ENCODE measurements at places on chromosomes 16 and 17.

DNA sequence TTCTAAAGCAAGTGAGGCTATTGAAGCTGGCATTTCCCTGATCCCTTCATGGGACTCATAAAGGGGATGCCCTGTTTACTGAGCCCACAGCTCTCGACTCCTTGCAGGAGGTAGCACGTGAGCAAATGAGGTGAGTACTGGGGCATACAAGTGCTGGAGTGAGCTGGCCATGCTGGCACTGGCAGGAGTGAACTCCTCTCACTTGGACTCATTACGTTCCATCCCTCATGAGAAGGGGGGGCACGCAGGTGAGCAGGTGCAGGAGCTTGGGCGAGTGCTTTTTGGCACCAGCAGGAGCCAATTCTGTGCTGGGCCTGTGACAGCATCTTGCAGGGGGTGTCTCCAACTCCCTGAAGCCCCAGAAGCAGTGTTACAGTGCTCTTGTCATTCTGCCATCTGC, 337.1 kb upstream of the CA10 start:
- DNase-seq = no peak

GRCh38 chr17:47902039-47902744, 6.2 kb downstream of the SP2 start:
- no peak for DNase-seq

GRCh38 chr16:881219-882097, 80.9 kb upstream of the GNG13 start:
- no peak for DNase-seq

DNA sequence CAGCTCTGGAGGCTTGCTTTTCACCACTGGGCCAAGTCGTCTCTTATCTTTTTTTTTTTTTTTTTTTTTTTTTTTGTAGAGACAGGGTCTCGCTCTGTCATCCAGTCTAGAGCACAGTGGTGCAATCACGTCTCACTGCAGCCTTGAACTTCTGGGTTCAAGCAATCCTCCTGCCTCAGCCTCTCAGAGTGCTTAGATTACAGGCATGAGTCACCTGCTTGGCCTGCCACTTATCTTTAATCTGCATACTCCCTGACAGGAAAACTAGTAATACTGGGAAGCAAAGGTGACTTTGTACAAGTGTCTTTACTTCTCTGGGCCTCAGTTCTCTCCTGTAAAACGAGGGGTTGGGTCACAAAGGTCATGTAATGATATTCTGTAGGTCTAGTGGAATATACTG, 15.0 kb downstream of the NTN1 start:
- DNase-seq = no peak

DNA sequence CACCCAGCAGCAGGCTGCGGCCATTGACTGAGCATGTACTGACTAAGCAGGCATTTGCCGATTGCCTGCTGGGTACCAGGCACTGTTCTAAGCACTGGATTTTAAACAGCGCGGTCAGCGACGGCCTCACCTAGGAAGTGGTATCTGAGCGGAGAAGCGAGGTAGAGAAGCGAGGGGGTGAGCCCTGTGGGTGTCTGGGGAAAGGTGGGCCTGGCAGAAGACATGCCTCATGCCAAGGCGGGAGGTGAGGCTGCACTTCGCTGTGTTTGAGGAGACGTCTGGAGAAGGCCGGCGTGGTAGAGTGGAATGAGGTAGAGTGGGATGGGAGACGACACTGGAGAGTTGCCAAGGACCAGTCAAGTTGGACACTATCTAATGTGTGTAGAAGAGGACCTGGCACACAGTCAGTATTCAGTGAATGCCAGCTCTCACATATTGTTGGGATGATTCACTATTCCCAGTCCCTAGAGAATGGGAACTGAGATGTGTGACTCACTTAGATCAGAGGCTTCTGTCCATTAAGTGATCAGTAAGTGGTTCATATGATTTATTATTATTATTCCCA, 14.4 kb downstream of the SYCE1L start:
- DNase-seq = no peak

DNA sequence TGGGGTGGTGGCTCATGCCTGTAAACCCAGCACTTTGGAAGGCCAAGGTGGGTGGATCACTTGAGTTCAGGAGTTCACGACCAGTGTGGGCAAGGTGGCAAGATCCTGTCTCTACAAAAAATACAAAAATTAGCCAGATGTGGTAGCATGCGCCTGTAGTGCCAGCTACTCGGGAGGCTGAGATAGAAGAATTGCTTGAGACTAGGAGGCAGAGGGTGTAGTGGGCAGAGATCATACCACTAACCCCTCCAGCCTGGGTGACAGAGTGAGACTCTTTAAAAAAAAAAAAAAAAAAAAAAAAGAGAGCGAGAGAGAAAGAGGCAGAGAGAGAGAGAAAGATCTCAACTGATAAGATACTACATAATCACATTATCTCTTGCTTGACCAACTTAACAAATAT, 45.9 kb downstream of the KANSL1 start:
- no peak for DNase-seq

GRCh38 chr17:5672815-5673430, 88.6 kb upstream of the NLRP1 start:
- DNase-seq = no peak

- no peak for DNase-seq
Measured at GRCh38 chr16:588639-588888, 1.3 kb upstream of the RAB40C start.

DNA sequence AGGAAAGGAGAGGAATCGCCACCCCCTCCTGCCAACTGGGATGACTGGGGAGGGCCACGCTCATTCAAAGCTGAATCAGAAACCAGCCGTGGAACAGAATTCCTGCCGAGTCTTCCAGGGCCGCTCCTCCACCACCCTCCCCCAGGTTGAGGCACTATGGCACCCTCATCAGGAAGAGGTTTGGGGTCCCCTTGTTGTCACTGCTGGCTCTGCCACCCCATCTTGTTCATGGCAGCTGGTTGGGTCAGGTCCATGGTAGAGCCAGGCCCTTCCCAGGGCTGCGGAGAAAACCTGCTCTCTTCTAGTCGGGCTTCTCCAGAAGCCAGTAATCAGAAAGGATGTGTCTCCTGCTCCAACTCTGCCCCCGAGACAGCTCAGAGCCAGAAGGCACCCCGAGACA, 41.8 kb downstream of the KCNJ12 start:
- no peak for DNase-seq

DNA sequence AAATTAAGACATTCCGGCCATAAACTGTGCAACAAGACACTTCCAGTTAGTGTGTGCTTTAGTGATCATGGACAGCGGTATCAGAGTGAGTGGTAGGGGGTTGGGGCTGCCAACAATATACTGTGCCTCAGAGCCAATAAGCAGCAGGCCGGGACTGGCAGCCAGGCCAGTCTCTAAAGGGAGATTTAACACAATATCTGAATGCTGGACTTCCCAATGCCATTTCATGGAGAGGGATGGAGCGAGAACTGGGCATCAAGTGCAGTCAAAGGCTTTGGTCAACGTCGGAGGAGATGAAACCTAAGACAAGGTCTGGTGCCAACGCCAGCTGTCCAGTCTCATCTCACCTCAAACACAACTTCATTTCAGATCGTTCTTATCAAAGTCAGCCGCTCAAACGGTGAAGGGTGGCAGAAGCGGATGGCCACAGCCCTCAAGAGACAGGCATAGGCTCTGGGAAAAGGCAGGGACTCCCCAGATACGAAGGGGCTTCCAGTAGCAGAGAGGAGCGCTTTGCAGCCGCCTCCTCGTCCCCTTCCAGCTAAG, 935 bp downstream of the USP32 start:
- no peak for DNase-seq

GRCh38 chr17:39667262-39667944, 850 bp upstream of the PNMT start:
- no peak for DNase-seq

DNA sequence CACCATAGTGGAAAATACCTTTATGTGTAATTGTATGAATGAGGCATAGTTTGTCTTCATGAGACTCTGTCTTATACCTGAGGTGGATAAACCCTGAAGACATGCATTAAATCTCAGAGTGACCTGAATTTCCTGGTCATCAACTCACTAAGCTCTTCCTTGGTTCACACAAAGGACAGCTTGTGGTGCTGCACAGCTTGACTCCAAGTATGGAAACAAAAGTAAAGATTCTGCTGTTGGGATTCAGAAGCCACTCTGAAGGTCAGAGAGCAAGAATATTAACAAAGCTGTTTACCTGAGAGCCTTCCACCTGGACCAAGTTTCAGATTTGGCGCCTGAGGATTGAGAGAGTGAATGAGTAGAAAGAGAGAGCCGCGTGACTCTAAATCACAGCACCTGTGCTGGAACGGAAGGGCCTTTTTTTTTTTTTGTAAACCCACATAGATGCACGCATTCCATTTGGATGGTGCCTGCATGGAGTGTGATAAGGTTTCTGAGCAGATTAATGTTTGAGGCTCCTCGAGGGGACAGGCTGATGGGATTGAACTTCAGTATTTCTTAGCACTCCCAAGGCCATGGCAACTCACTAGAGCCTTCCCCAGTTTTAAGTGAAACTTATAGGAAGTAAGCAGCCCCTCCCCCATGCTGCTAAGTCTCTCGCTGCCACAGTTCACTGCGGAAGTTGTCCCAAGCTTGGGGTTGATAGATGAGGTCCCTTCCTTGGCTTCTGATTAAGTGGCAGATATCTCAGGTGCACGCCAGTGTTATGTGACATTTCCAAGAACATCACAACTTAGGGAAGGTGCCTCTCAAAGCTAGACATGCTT, 28.7 kb downstream of the CALB2 start:
- no peak for DNase-seq

- DNase-seq = no peak
Measured at GRCh38 chr17:70622368-70623260, 453.3 kb downstream of the KCNJ2 start.

GRCh38 chr16:72612256-72612655, 435.7 kb downstream of the ZFHX3 start:
- no peak for DNase-seq

- DNase-seq = no peak
Measured at GRCh38 chr16:2482708-2483534, 8.0 kb downstream of the TBC1D24 start.

DNA sequence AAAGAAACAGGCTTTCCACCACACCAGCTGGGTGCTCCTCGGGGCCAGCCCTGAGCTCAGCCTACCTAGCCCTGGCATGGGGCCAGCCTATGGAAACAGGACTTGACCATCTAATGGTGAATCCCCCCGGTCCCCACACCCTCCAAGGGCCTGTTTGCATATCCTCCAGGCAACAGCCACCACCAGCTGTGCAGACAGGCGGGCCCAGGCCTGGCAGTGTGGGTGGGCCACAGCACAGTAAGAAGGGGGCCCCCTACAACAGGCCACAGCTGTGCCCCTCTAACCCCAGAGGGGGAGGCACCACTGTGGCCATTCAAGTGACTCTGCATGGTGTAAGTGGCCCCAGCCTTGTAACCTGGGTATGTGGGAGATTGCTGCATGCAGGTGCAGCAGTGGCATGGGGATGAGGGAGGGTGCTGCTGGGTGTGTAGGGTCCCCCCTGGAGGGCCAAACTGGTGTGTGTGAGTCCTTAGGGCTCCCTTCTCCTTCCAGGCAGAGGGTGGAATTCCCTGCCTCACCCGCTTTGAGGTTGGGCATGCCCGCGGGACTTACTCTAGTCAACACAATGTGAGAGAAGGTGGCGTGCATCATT, 148.2 kb downstream of the C16orf78 start:
- DNase-seq = no peak

DNA sequence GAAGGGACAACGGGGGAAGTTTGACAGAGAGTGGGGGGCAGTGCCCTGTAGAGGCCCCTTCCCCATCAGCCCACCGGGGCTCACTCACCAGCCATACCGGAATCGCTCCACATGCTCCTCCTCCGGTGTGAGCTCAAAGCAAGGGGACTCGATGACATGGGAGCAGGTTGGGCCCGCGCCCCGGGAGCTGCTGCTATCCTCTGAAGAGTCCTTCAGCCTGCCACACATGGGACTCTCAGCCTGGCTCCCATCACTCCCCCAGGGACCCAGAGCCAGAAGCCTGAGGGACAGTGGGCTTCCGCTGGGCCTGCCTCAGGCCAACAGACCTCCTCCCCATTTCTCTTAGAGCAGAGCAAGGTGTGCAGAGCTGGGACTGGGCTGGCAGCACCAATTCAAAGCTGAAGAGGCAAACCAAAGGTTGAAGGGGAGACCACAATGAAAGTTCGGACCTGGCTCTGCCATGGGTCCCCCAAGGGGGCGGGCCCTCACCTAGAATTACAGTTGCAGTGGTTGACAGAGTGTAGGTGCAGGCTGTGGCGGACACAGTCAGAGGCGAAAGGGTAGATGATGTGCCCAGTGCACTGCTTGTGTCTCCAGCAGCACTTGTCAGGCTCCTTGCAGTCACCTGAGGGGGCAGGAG, 7.3 kb downstream of the PROCA1 start:
- no peak for DNase-seq

DNA sequence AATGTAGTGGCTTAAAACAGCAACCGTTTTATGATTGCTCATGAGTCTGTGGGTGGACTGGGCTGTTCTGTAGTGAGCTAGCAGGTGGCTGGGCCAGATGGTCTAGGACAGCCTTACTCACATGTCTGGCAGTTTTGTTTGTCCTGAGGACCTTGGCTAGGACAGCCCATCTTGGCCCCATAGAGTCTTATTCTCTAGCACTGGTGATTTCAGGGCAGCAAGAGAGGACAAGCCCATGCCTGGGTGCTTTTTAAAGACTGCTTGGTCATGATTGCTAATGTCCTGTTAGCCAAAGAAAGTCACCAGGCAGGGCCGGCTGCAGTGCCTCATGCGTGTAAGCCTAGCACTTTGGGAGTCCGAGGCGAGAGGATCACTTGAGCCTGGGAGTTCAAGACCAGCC, 139.8 kb downstream of the KATNIP start:
- no peak for DNase-seq

GRCh38 chr17:42287305-42287976, 857 bp upstream of the STAT5A start:
- DNase-seq = no peak

- no peak for DNase-seq
Measured at GRCh38 chr17:29569245-29569950, 897 bp downstream of the TP53I13 start.
